ENCODE measurements at places on chromosomes 5 and 9.

GRCh38 chr9:91208837-91209236 is 152.9 kb downstream of the AUH start:
- no peak for DNase-seq

GRCh38 chr5:91170266-91170665 is 212.9 kb downstream of the ARRDC3 start:
- DNase-seq: no peak

- DNase-seq: no peak
These were observed 197.0 kb downstream of the SEC61B start for GRCh38 chr9:99419070-99419469.

DNA sequence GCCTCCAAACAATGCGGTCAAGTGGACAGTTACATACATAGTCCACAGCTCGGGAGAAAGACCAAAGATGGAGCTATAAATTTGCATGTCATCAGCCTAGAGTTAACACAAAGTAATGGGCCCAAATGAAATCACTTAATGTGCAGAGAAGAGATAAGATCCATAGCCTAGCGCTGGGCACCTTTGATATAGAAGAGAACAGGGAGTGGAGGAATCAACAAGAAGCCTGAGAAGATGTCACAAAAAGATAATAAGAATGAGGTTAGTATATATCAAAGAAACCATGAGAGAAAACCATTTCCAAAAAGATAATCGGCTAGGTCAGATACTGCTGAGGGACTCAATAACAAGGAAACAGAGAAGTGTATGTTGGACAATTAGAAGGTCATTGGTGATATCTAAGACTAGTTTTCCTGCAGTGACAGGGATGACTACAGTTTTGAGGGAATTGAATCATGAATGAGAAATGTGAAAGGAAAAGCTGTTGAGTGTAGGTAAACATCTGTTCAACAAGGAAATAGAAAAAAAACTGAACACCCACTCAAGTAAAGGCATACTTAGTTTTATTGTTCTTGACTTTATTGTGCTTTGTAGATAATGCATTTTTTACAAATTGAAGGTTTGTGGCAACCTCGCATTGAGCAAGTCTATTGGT is 68.7 kb upstream of the CDH6 start:
- no peak for DNase-seq

DNA sequence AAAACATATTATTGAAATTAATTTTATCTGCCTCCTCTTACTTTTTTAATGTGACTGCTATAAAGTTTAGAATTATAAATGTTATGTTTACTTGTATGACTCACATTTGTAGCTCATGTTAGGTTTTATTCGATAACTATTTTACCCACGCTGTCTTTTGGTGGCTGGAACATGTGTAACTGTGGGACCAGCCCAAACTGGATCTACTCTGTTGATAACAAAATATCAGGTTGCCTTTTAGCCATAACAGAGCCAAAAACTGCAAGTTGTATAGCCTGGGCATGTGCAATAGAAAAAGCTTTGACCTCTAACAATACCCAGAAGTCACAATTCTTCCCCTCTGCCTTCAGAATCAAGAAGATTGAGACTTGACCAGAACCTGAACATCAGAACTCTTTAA is 356.5 kb downstream of the PRELID2 start:
- no peak for DNase-seq

DNA sequence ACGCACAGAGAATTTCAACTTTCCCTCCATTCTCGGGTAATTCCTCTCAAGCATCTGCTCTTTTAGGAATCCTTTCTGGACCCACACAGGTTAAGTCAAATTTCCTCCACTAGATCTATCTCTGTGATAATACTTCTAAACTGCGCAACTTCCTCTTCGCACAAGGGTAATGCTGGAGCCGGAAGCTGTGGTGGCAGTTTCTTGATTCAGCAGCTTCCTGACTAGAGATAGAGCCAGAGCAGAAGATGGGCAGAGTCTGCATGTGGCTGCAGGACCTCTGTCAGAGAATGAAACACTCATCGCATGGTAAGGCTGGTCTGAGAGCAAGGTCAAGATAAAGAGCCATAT is 11.1 kb upstream of the CDC42SE2 start:
- DNase-seq: no peak

- DNase-seq: no peak
These were observed 2.0 kb upstream of the ENC1 start for GRCh38 chr5:74642543-74642863.

DNA sequence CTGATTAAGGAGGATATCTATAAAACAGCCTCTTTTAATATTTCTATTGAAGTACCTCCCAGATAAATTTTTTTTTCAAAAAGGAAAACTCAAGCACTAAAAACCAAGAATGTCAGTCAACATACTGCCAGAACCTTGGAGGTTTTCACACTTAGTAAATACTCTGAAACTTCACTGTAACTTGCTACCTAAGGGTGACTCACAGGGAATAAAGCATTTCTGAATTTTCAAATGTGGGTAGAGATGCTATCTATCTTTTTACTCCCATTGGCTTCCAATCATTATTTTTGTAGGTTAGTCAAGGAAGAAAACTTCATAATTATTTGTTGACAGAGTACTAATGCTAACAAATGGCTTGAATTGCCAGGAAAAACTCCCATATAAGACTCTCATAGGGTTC is 46.1 kb downstream of the SLC25A46 start:
- DNase-seq: no peak

DNA sequence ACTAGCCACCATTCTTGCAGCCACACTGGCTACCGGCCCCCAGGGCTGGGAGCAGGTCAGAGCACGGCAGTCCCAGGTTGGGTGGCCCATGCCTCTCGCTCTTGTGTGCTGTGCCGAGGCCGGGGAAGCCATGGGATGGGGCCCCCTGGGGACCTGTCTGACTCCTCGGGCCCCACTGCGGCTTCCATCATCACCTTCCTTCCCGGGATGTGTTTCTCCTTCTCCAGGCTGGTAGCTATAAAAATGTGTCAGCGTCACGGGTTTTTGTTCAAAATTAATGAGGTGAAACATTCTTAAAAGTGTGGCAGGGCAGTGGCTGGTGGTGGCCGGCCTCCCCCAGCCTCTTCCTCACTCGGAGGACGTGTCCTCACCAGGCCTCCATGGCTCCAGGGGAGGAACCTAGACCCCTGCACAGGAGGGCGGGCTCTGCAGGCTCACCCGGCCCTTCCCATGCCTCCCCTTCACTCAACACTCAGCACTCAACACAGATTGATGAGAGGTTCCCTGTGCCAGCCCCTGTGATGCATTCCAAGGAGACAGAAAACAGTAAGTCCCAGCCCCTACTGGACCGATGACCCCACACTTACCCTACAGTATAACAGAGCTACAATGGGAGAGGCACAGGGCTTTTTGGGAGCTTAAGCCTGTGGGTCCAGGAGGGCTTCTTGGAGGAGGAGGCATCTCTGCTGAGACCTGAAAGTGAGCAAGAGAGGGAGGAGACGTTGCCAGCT is 43.2 kb downstream of the PTGES start:
- no peak for DNase-seq

- no peak for DNase-seq
These were observed 433.5 kb downstream of the DMAC1 start for GRCh38 chr9:7366121-7366520.

DNA sequence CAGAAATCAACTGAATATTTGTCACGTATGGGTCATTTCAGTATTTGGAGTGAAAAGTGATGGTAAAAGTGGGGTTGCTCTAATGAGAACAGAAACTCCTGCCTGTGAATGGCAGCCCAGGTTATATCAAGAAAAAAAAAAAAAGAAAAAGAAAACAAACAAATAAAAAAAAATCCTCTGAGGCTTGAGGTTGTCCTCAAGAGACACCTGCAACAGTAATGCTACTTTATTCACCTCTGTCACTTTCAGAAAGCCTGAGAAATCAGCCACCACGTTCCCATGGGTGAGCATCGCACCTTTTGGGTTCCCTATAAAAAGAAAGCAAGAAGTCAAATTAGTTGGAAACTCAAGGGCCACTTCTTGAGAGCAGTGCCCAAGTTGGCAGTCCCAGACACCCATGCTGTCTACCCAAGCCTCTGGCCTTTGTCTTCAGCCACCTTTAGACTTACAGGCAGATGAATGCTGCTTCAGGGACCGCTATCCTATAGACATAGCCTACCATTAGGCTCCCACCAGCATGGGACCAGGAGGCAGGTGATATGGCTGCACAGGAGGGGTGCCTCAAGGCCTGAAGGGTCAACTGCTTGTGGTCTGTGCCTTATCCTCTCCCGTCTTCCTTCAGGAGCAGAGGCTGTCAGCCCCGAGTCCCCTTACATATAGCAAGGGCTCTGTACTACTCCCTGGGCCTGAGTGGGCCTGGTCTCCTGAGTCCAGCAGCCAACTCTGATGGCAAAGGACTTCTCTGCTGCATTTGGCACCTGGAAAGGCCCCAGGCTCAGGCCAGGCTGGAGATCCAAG is 31.1 kb upstream of the MEIKIN start:
- DNase-seq: no peak

DNA sequence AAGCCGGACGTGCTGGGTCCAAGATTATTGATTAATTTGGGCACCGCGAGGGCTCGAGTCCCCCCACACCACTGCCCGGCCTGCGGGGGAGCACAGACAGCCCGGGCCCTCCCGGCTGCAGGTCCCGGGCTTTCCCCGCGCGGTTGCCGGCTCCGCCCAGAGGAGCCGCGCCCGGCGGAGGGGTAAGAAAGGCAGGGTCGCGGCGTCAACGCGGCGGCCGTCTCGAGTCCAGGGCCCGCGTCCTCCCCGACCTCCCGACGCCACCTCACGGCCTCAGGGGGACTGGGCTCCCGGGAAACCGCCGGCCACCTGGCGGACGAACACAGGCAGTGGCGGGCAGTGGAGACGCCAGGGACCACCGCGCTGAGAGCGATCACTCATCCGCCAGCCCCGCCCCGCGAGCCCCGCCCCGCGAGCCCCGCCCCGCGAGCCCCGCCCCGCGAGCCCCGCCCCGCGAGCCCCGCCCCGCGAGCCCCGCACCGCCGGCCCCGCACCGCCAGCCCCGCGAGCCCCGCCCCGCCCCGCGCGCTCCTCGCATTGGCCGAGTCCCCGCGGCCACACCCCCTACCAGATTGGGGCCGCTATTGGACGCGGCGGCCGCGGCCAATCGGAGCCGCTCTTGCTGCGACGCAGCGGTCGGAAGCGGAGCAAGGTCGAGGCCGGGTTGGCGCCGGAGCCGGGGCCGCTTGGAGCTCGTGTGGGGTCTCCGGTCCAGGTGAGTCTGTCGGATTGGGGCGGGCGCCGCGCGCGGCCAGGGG is at the start of gene MRPL41:
TSS of gene MRPL41 (plus strand) at position 616 of the 758 bp plus-strand sequence. CDS start 203 bp downstream, outside the sequence.
- DNase-seq: peak; percentile 79

DNA sequence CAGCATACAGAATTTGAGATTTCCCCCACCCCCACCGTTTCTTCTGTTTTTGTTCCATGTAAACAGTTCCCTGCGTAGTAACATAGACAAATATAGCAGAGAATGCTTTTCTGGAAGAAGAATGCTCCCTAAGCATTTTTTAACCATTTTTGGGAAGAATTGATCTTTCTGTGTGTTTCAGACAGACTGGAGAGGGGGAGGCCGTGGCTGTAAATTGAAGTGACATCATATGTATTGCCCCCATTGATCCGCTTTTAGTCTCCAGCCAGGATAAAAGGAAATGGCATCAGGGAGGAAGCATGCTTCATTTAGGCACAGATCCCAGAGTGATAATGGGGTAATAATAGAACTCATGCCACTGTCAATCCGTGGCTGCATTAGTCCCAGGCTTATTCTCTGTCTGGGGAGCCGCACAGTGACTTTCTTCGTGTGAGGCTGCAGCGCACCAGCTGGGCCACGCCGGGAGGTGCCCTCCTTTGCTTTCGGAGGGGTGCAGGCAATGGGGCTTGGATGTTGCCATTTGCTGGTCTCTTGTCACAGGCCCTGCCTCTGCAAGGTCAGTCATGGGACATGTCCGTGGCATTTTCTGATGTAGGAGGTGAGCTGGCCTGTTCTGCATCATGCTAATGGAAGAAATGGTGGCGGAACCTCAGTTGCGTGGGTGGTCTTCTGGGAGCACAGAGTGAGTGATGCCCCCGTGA is 261.5 kb downstream of the FANCC start:
- no peak for DNase-seq

DNA sequence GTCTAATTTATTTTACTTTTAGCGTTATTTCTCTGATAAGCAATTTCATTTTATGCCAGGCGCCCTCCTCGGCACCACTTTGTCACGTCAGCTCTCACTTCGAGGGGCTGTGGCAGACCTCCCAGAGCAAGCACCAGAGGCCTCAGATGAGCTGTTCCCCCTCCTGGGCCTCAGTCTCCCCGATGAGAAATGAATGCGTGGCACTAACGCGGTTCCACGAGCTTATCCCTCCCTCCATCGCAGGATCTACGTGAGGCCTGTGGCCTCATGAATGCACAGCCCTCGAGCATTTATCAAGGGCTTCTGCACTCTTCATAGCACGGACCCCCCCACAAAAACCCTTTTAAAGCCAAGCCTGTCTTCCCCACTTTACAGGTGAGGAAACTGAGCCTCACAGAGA is 205.2 kb downstream of the CDK5RAP2 start:
- DNase-seq: no peak

DNA sequence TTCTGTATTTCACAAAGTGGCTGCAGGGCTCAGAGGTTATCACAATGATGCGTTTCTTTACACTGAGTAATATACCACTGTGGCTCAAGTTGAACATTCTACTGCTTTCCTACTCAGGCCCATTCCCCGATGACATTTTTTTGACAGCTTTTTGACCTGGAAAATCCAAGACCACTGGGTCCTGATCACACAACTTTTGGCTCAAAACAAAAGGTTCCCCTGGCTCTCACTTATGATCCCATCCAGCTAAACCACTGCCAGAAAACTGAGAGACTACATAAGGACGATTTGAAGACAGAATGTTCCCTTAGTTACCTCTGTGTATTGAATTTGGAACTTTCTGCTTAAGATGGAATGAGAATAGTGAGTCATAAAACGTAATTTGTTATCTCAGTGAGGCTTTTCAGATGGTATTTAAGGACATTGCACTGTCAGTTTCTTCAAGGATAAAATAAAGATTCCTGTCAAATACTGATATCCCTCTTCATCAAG is 78.0 kb upstream of the FBXL7 start:
- DNase-seq: no peak

GRCh38 chr5:5787373-5787772 is 364.9 kb downstream of the ICE1 start:
- no peak for DNase-seq

DNA sequence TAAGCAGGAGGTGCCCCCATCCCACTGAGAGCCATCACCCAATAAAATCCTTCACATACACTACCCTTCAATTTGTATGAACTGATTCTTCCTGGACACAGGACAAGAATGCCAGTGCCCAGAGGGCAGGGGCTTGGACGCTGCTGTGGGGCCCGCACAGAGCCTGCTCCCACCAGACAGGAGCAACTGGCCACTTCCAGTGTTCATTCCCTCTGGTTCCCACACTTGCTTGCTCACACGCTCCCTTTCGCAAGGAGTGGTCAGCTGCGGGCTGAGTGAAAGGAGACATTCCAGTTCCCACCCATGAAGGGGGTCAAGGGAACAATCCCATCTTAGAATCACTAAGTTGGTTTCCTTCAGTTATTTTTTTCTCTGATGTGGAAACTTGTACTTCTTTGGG is 314.5 kb upstream of the ACO1 start:
- DNase-seq: no peak
